ENCODE measurements at places on chromosomes 7 and 10.
A peak's percentile ranks its signal among the peaks of the same experiment; 100 is the strongest.

DNA sequence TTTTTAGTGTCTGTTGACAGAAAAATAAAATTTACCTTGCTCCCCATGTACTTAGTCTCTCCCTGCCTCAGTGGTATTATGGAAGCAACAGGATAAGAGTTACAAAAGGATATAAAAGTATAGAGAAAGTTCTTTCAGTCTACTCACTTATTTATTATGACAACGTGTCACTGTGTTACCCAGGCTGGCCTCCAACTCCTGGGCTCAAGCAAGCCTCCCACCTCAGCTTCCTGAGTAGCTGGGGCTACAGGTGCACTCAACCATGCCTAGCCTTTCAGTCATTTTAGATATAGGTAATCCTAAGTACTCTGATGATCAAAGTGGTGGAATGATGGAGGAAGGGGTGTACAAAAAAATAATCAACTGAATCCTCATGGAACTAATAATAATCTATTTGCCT, 215.2 kb upstream of the MKLN1 start:
- DNase-seq, result no peak

DNA sequence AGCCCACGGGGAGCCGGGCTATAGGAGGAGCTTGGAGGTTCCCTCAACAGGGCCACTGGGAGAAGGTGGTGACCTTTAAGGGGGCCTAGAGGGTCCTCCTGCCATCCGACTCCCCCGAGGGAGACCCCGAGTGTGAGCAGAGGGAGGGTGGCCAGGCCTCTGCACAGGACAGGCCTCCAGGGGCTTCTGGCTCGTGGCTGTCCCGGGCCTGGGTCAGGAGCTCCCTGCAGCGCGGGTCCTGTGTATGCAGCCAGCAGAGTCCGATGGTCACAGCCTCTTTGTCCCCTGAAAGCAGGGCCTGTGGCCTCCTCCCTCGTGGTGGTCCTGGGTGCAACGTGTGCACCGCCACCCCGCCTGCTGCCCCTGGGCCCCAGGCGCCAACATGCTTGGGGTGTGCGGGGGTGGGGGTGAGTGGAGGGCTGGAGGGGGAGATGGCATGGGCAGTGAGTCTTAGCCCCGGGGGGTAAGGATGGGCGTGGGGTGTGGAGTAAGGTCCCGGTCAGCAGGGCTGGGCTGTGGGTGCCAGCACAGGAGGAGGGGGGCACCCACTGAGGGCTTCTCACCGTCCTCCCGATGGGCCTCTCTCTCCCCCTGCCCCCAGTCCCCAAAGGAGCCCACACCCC, 27.1 kb downstream of the UNCX start:
- no peak for DNase-seq

GRCh38 chr10:110764378-110764777, 107.3 kb upstream of the PDCD4 start:
- no peak for DNase-seq

GRCh38 chr10:109862041-109862440, 61.3 kb downstream of the XPNPEP1 start:
- DNase-seq, result no peak

DNA sequence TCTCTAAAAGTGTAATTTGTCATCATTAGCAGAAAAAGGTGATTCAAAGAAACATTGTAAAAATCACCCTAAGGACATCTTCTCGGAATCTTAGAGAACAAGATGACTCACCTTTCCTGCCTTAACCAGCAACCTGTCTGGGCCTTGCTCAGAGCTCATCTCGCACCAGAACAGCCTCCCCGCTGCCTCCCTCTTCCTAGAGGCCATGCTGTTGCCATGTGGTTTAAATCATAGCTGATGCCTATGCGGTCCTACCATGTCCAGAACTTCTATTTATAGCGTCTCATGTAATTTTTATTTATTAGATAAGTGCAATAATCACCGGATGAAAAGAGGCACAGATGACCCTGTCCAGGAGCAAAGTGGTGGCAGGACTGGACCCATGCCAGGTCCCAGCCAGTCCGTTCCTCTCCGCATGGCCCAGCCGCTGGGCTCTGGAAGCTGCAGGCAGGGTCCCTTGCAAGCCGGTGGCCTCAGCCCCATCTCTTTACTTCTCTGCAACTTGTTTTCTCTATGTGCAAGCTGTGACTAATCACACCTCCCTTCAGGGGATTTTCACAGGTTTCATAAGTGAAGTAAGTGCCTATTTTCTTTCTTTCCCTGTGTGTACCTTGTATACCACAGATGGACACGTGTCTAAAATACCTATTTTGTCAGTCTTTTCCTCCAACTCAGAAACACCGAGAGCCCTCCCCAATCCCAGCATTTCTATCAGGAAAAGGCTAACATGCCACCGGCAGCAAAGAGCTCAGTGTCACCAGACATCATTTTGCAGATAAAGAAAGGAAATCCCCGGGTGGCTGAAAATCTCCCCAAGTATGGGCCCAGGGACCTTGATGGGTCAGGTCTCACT, 27.1 kb downstream of the KLF6 start:
- DNase-seq, result peak; percentile 54

GRCh38 chr10:110029450-110029849, 21.7 kb downstream of the ADD3 start:
- no peak for DNase-seq

DNA sequence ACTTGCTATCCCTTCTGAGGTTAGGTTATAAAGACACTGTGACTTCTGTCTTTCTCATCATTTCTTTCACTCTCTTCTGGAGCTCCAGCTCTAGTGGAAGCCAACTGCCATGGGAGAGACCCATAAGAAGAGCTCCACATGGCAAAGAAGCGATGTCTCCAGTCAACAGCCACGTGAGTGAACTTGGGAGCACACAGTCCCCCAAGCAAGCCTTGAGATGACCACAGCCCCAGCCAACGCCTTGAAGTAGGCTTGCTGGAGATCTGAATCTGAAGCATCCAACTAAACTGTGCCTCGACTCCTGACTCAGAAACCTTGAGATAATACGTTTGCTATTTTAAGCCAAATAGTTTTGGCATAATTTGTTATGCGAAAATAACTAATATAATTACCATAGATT, 181.7 kb upstream of the GDF10 start:
- DNase-seq, result no peak

Data from activated CD8-positive, alpha-beta memory T cell treated with anti-CD3 and anti-CD28 coated beads, Interleukin-2, amount 50 U/mL, for 4 hours (primary cell).